Trophoblast cell (in vitro differentiated cells and primary cell): ENCODE measurements at places on chromosomes 3 and 15.
A peak's percentile ranks its signal among the peaks of the same experiment; 100 is the strongest.

- no peak for DNase-seq
These were observed 35.3 kb downstream of the SLTM start for GRCh38 chr15:58898150-58898680.

DNA sequence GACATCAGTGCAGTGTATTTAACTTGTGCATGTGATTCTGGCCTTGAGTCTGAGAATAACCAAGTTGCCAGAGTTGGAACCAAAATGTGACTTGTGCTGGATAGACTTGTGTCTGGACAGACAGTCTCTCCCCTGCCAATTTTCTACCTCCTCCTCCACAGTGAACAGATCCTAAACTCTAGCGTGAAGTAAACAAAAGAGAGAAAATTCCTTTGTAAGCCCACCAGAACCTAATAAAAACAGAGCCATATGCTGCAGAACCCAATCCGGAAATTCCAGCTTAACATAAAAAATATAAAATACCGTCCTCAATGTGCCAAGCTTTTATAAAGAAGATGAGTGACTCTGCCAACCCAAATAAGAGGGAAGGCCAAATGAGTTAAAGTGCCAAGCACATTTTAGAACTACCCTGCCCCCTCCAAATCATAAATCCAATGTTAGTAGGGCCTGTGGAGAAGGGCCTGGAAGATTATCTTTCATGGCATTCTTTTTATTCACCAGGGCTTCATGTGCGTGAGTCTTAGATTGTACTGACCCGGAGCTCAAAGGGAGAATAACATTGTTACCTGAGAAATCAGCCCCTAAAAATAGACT, 344.6 kb upstream of the PROK2 start:
- no peak for DNase-seq

- DNase-seq: peak; percentile 31
These were observed 232.7 kb downstream of the MECOM start for GRCh38 chr3:169430707-169431404.

DNA sequence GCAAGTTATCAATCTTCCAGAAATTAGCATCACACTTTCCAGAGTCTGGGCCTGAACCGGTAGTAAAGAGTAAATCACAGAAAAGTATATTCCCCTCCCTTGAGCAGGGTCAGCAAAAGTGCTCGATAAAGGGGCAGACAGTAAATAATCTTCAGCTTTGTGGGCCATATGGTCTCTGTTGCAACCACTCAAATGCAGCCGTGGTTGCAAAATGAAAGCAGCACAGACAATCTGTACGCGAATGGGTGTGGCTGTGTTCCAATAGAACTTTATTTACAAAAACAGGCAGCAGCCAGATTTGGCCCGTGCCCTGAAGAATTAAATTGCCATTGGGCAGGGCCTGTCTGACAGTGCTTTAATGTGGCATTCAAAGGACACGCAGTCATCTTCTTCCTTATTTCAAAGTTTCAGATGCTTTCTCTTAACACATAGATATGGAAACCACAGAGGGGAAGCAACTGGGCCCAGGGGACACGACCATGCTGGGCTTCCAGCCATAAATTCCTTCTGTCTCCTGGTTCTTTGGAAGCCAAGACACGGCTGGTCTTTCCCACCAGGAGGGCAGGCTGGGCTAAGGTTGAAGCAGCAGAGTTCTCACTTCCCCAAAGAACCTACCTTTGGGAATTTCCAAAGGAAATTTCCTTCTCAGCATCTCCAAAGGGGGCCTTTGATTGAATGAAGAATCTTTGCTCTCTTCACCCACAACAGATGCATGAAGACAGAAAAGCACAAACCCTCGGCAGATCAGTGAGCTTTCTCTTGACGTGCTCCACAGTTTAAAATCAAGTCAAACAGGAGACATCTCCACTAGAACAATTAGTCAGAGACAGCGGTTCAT, 489.8 kb upstream of the PROK2 start:
- DNase-seq: no peak

DNA sequence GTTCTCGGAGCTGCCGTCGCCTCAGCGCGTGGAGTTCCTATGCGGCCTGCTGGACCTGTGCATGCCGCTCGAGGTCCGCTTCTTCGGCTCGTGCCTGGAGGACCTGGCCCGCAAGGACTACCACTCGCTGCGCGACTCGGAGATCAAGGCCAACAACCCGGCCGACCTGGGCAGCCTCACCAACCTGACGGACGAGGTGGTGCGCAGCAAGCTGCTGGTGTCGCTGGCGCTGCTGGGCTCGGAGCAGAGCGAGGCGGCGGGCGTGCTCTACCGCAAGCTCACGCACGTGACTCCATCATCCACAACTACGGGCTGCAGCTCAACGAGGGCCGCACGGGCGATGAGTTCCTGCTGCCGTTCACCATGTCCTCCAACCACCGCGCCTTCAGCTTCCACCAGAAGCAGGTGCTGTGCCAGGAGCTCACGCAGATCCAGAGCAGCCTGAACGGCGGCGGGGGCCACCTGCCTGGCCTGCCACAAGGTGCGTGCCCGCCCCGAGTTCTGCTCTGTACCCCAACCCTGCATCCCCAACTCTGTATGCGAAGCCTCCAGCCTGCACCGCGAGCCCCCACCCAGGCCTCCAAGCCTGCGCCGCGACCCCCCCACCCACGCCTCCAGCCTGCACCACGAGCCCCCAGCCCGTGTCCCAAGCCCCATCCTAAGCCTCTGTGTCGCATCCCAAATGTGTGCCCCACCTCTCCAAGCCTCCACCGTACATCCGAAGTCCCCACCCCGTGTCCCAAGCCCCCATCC, 178.2 kb downstream of the OR4M2 start:
- DNase-seq: no peak
